Naive thymus-derived CD4-positive, alpha-beta T cell (primary cell): ENCODE measurements at places on chromosomes 7 and 10. TPM values are rescaled to one million over a fixed set of nuclear protein-coding genes. Genes with fewer than 3 reads are reported as not detected.

GRCh38 chr10:71371750-71372166 is 25.0 kb upstream of the CDH23 start:
- DNase-seq, result no peak

DNA sequence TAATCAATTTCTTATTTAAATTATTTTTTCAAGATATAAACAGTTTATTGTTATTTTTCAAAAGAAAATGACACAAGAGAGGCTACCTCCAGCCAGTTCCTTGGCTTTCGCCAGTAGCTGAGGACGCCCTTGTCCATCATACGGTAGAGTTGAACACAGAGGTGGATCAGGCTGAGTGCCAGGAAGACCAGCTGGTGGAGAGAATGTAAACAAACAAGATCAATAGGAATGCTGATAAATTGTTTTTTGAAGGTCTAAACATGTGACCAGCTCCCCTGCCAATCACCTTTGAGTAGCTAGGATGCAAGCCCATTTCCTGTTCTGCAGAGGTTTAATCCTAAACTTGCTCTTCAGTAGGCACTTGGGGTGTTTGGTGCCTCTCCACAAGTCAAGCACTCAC is 138.9 kb downstream of the PKD1L1 start:
- DNase-seq, result no peak

SMARCD3 gene
- total RNA-seq, result 4.3 TPM

- no peak for DNase-seq
These were observed 601.9 kb upstream of the GALNT17 start for GRCh38 chr7:70529914-70530585.

DNA sequence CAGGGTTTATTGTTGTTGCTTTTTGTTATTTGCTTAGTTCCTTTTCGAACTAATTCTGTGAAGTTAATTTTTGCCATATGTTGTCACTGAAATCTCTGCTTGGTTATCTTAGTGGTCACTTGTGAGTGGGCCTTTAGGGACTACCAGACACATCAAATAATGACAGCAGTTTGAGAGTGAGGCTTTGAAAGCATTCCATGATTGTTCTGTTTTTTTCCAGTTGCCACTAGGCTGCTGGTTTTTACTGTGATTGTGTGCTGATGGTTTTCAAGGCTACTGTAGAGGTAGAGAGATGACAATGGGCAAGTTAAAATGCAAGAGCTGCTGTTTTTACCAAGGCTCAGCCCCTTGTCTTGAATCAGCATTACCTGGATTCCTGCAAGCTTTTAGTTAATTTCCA is 20.0 kb downstream of the SEPTIN7 start:
- DNase-seq, result no peak

- no peak for DNase-seq
These were observed 40.4 kb downstream of the PHTF2 start for GRCh38 chr7:77838929-77839491.

DNA sequence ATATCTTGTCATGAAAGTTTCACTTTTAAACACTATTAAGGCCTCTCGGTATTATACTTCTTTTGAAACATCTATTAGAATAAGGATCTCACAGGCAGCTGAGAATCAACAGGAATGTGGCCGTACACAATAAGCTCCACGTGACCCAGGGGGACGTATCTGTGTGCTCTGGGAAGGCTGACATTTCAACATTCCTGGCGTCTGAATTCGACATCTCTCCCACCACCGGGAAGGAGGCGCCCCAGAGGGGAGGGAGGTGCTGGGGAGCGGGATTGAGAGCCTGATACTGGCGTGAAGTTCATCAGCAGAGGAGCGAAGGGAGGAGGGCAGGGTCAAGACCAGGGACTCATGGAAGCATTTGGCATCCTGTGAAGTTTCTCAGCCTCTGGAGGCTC is 401.3 kb downstream of the DNAJB6 start:
- no peak for DNase-seq

GRCh38 chr7:140592964-140593671 is 47.5 kb downstream of the DENND2A start:
- no peak for DNase-seq

DNA sequence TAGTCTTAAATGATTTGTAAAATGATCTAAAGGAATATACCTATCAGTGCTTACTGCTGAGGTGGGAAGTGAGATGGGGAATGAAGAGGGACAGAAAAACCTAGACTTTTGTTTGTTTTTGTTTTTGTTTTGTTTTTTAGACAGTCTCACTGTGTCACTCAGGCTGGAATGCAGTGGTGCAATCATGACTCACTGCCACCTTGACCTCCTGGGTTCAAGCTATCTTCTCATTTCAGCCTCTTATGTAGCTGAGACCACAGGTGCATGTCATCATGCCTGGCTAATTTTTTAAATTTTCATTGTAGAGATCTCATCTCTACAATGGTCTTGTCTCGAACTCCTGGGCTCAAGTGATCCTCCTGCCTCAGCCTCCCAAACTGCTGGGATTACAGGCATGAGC is 116.4 kb upstream of the SEM1 start:
- DNase-seq, result no peak

MYO1G gene
- total RNA-seq, result 29.2 TPM

GRCh38 chr7:49855281-49855980 is 82.0 kb downstream of the VWC2 start:
- no peak for DNase-seq

GRCh38 chr10:18449611-18450026 is 201.8 kb downstream of the NSUN6 start:
- no peak for DNase-seq

ZNF438 gene
- total RNA-seq, result 3.9 TPM

DNA sequence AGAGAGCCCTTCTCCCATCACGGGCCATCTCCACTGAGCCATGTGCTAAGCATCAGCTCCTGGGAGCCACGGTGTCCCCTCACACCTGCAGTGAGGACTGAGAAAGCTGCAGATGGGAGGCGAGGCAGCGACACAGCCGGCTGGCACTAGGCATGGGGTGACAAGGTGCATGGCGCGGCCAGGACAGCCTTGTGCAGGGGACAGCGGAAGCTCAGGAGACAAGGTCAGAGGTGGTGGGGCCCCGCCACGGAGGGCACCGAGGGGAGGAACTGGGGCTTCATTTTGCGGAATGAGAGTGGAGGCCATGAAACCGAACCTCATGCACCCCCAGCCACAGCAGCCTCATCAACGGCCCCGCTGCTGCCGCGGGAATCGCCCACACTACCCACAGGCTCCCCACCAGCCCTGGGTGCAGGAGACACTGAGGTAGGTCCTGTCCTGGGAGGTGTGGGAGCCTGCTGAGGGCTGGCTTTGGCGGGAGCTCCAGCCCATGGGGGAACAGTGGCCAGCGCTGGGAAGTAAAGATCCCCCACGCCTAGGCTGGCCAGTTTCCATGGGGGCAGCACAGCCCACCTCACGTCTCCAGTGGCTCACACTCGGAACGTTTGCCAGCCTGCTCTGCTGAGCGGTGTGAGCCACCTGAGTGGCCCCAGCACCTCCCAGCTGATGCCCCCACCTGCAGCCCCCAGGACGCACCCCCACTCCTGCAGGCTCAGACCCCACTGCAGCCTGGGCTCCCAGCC is 71.2 kb upstream of the INSIG1 start:
- DNase-seq, result no peak

AGR2 gene
- total RNA-seq, result not detected in 2 replicates

DNA sequence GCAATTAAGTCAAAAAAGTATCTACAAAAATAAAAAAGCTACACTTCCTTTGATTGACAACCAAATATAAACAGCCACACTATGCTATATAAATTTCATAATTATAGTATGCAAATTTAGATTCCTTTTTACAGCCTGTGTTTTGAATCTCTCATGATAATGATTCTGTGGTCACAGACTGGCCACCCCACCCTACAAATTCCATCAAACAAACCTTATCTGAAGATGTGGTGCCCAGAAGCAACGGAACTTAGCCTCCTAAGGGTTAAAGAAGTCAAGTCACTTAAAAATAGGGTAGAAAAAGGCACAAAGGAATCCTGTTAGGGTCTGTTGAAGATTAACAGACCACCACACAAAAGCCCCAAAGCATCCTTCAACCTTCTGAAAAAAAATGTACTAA is 351.8 kb downstream of the INHBA start:
- no peak for DNase-seq

- no peak for DNase-seq
These were observed 16.6 kb downstream of the ADGRA1 start for GRCh38 chr10:133104068-133104962.

GRCh38 chr7:84529480-84530205 is 335.1 kb upstream of the SEMA3A start:
- DNase-seq, result no peak

DNA sequence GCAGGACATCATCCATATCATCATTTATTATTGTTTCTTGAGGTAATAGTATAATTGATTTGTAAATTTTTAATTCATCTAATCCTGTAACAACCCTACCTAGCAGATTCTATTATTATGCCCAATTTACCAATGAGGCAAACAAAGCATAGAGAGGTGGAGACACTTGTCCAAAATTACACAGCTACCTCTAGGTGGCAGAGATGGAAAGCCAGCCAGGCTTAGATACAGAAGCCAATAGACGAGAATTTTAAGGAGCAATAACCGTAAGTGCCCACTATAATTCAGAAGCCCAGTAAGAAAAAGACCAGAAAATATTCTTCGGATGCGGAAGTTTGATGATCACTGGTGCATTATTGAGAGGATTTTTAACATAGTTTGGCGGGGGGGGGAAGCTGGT is 54.0 kb downstream of the ANK3 start:
- no peak for DNase-seq

DNA sequence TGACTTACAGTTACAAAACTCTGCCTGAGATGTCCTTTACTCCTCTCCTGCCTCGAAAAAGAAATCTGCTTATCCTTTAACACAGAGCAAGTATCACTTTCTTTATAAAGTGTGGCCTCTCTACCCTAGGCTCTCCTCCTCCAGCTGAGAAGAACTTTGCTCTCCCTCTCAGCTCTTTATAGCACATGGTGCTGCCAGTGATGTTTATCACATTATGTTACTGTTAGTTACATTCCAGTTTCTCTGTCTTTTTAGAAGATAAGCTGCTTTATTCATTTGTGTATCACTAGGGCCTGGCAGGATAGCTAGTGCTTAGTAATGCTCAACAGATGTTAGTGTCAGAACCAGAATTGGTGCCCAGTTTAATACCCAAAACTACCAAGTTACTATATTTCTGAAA is 41.1 kb upstream of the TMEM229A start:
- no peak for DNase-seq

GRCh38 chr10:12479437-12479844 is 130.1 kb downstream of the CAMK1D start:
- no peak for DNase-seq

- no peak for DNase-seq
These were observed 265.9 kb upstream of the NRP1 start for GRCh38 chr10:33600381-33600780.

- DNase-seq, result no peak
These were observed 241.4 kb upstream of the ZNF32 start for GRCh38 chr10:43890124-43890523.

GRCh38 chr7:156731651-156732050 is 91.1 kb downstream of the RNF32 start:
- DNase-seq, result no peak

DNA sequence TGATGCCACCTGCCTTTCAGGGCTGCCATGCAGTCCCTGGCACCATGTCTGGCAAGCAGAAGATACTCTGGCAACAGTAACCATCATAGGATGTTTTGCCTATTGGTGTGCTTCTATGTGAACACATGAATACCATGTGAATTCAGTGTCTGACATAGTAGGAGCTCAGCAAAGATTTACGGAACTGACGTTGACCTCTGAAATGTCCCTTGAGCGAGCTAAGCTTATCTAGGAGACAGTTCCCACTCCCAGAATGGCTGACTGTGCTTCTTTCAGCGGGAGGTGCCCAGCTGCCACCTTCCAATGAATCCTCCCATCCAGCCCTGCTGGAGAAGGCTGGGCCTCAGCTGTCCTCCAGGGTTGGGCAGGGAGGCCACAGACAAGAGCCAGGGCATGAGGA is 71.2 kb upstream of the LRRC18 start:
- DNase-seq, result no peak

DNA sequence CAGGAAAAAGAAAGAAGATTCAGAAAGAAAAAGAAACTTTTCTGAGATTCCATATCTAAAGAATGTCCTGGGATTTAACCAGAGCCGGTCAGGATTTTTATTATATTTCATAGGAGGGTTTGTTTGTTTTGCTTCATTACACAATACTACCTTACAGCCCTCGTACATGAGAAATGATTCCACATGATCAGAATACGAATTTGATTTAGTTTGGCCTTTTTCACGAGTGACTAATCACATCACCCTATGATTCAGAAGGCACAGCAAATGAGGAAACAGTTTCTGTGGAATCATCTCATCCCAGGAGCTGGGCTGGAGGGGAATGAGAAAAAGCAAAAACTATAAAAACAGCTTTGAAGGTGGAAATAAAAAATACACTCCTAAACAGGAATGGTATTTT is 54.7 kb upstream of the VWC2 start:
- no peak for DNase-seq

MSS51 gene
- 3.5 and 3.7 TPM in 2 replicates for total RNA-seq

GRCh38 chr10:86107131-86107530 is 259.5 kb downstream of the GRID1 start:
- DNase-seq, result no peak

- DNase-seq, result no peak
These were observed 201.4 kb downstream of the SFMBT2 start for GRCh38 chr10:7209458-7209857.

GRCh38 chr10:77332256-77332655 is 305.4 kb downstream of the KCNMA1 start:
- no peak for DNase-seq

- DNase-seq, result peak; percentile 84
These were observed 43.9 kb downstream of the APBB1IP start for GRCh38 chr10:26481914-26482550.

DNA sequence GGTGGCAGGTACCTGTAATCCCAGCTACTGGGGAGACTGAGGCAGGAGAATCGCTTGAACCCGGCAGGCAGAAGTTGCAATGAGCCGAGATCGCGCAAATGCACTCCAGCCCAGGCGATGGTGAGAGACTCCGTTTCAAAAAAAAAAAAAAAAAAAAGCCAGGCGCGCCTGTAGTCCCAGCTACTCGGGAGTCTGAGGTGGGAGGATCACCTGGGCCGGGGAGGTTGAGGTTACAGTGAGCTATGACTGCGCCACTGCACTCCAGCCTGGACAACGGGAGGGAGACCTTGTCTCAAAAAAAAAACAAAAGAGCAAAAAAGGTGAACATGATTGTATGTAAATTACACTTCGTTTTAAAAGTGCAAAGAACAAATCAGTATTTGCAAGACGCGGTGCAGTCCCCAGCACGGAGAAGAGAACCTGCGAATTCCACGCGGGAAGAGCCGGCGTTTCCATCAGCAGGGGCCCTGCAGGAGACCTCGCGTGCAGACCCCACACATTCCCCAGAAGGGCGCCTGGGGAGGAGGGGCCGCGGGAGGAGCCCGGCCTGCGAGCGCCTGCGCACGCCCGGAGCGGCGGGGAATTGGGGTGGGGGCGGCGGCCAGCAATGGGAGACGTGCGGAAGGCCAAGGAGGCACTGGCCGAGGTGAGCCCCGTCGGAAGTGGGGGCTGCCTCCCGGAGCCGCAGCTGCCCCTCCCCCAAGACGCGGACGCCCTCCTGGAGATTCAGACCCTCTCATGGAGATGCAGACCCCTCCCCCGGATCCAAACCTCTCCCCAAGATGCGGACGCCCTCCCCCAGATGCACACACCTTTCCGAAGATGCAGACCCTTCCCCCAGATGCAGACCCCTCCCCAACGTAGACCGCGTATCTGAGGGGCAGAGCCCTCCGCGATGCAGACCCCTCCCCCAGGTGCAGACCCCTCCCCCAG is 16.7 kb upstream of the SUN1 start:
- no peak for DNase-seq

CHST3 gene
- not detected for total RNA-seq

- DNase-seq, result no peak
These were observed 1174.3 kb downstream of the XPNPEP1 start for GRCh38 chr10:108749042-108749441.

GRCh38 chr10:89414879-89415821 is 782 bp downstream of the IFIT5 start:
- no peak for DNase-seq

STEAP1B gene
- 0.15 and 0.18 TPM in 2 replicates for total RNA-seq
